Epithelial cell of prostate (primary cell): ENCODE measurements at places on chromosomes 11 and 22.

DNA sequence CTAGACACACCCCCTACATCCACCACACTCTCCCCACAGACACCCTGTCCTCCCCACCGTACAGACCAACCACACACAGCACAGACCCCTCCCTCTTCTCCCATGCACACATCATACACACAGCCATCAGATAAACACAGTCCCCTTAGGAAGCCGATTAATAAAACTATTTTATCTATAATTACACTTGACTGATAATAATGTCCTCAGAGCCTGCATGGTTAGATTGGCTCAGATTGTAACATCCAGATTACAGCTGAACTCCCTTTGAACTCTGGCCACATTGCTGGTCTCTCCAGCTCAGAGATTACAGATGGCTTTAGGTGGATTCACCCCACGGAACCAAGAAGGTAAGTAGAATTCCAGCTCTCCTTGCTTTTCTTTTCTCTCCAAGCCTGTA lies 9.5 kb upstream of the ELF5 start:
- DNase-seq: no peak

DNA sequence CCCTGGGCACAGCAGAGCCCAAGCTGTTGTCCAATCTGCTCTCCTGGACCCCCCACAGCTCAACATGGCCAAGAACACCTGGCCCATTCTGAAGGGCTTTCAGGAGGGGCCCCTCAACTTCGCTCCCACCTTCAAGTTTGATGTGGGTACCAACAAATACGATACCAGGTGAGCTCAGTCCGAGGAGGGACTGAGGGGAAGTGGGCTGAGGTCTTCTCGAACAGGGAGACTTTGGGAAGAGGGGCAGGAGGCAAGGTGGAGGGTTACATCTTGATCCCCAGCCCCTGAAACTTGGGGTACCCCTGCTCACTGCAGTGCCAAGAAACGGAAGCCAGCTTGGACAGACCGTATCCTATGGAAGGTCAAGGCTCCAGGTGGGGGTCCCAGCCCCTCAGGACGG lies 5.4 kb downstream of the INPP5J start:
- no peak for DNase-seq

GRCh38 chr11:1643146-1643690 lies 13.6 kb downstream of the KRTAP5-5 start:
- DNase-seq: no peak

- DNase-seq: no peak
Measured at GRCh38 chr11:72036687-72037086, 38.0 kb downstream of the IL18BP start.

DNA sequence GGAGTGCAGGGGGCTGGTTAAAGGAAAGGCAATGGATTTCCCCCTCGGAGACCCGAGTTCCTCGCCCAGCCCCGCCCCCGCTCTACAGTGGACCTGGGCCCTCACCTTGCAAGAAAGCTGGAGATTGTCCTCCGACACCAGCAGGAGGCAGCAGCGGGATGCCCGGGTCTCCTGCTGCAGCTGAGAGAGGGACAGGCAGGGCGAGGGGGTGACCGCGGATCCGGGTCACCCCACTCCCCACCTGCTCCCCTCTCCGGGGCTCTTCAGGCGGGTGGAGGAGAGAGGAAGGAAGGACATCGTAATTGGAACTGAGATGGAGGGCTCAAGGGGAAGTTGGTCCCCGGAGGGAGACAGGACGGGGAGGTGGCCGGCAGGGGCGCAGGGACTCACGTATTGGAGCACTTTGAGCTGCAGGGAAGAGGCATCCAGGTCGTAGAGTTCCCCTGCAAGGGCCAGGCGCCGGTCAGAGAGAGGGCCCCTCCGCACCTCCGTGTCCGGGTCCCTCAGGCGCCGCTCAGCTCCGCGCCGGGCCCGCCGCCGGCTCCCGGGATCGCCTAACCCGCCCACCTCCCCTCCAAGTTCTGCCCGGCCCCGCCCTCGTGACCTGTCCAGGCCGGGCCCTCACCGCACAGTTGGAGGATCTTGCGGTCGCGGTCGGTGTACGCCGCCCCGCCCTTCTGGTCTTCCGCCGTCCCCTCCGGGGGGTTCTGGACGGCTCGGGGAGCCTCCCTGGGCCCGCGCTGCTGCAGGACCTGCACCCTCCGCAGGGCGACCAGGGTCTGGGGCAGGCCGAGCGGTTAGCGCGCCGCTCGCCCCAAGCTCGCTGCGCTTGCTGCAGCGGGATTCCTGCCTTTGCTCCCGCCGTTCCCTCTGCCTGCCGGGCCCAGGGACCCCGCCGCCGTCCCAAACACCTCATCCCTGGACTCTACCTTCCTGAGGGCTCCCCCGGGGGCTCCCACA lies 84.1 kb downstream of the PDE2A start:
- DNase-seq: no peak

DNA sequence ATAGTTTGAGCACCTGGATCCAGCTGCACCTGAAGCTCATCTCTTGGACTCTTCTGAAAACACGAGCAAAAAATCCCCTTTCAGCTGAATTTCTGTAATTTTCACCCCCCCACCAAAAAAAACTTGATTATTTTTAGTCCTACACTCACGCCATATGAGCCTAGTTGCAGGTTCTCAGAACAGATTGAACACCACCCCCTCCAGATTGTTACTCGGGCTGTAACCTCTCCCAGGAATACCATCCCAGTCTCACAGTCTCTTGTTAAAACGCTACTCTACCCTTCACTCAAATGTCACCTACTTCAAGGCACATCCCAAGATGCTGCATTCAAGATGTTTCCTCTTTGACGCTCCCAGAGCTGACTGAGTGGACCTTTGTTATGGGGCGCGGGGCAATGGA lies 96.3 kb upstream of the PRDM11 start:
- no peak for DNase-seq

DNA sequence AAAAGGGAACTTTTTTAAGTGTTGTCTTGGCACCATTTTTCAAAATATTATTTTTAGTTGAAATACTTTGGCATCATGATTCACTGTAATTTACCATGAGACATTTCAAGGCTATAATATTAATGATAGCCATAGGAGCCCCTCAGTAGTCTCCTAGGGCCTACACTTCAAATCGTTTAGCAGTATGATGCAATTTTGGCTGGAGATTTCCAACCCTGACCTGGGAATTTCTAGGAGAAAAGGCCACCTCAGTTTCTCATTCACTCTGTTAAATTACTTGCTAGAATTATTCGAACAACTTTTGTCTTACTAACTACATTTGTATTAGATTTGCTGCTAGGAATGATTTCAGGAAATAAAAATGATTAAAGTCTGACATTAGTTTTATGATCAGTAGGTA lies 1610.9 kb upstream of the RAG2 start:
- DNase-seq: no peak

GRCh38 chr22:38316364-38317121 lies 690 bp downstream of the CSNK1E start:
- no peak for DNase-seq

GRCh38 chr22:46578824-46579561 lies 41.2 kb upstream of the GRAMD4 start:
- DNase-seq: no peak

- DNase-seq: no peak
Measured at GRCh38 chr11:103875855-103876510, 160.5 kb upstream of the DDI1 start.

DNA sequence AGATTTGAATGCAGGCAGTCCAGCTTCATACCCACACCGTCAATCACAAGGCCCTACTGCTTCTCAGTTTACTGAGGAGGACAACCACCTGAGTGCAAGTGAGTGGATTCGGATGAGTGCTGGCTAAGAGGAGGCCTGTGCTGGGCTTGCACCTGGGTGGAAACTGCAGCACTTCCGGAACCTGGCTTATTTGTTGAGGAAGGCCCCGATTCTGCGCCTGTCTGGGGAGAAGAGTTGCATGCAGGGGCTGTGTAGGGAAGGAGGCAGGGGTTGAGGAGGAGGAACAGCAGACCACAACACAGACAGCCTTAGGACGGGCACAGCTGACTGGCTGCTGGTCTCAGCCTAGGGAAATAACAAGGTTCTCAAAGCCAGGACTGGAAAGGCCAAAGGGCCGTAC lies 20.8 kb downstream of the ABTB2 start:
- no peak for DNase-seq
